Stimulated activated CD4-positive, alpha-beta T cell treated with anti-CD3 and anti-CD28 coated beads, Interleukin-2, amount 100 ng/mL, for 48 hours (primary cell): ENCODE measurements at places on chromosomes 7 and 10.
A peak's percentile ranks its signal among the peaks of the same experiment; 100 is the strongest.

DNA sequence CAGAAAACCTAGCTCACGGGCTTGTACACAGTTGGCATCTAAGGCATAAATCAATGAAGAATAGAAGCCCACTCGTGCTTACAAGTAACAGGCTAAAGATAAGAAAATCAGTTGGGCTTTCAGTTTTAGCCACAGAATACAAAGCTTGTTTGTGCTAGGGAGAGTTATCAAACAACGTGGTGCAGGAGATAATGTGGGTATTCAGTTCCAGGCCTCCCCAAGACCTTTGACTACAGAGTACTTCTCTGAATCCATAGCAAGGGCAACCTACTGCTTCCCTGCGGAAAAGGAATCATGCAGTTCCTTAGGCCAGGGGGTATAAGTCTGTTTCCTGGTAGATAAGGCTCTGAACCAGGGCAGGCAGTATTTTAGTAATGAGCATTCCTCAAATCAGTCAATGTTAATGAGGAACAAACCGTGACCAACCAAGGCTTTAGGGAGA lies 219.5 kb upstream of the CSTF2T start:
- no peak for DNase-seq

DNA sequence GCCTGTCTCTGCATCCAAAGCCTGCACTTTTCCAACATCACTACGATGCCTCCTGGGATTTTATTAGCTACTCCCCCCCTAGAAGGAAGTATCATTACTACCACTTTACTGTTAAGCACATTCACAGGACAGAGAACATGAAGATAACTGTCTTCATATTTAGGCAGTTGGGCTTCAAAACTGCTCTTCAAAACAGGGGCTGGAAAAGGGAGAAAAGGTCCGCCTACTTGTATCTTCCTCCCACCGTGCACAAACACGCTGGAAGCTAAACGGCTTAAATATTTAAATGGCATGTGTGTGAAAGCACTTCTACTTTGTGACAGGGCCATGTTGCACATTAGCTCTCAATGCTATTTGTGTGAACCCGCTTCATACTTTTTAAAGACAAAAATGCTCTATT lies 999 bp downstream of the ITIH5 start:
- no peak for DNase-seq

GRCh38 chr10:62512732-62513475 lies 138.7 kb downstream of the ZNF365 start:
- no peak for DNase-seq

DNA sequence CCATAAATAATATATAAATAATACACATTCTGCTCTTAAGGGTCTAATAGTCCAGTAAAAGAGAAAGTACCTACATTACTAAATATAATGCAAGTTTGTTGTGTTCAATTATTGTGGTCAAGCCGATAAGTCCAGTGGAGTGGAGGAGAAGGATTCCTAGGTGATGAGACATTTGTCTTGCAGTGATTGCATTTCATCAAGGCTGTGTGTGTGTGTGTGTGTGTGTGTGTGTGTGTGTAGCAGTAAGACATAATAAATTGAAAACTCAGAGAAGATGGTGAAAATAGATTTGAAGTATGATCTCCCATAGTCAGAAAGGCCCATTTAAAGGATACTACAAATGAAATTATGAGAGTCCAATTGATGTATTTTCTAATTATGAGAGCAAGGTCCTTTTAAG lies 192.5 kb upstream of the SEMA3C start:
- no peak for DNase-seq

GRCh38 chr10:44067432-44067831 lies 317.5 kb downstream of the CXCL12 start:
- DNase-seq: no peak

DNA sequence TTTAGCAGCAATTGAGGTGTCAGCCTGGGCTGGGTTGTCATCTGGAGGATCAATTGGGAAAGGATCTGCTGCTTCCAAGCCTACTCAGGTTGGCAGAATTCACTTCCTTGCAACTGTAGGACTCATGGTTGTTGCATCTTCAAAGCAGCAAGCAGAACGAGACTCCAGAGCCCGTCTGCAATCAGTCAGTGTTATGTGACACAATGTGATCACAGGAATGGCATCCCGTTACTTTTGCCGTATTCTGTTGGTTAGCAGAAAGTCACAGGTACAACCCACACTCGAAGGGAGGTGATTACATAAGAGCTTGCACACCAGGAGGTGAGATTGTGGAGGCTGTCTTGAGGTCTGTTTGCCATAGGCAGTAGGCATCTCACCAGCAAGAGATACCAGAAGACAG lies 15.4 kb upstream of the LYZL1 start:
- DNase-seq: no peak

DNA sequence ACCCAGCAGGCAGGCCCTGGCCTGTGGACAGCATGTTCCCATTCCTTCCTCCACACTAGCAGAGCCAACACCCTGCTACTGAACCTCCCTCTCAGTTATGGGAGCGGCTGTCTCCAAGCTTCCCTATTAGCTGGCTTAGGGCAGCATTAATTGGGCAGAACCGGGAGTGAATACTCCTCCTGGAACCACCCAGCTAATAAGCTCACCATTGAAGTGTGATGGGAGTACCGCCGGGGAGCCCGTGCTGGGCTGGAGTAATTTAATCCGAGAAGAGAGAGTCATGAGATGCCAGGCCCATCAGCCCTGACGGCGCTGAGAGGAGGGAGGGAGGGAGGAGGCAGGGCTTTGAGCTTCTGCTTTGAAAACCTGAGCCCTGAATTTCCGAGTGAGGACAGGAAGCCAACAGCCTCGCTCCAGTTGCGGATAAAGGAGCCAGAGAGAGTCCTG lies 31.8 kb upstream of the ELFN1 start:
- DNase-seq: no peak

DNA sequence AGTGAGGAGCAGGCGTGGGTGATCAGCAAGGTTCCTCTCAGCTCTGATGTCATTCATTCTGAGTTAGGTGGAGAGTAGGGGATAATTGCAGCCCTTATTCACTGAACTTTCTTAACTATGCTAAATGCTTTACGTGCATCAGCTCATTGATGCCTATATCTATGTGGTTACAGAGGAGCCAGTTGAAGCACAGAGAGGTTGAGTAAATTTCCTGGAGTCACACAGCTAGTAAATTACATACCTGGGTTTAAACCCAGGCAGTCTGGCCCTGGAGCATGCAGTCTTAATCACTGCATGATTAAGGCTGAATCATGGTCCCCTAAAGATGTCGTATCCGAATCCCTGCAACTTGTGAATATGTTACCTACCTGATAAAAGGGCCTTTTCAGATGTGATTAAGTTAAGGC lies 99.6 kb downstream of the GRK5 start:
- DNase-seq: no peak

GRCh38 chr7:22782616-22783232 lies 39.9 kb downstream of the TOMM7 start:
- peak; percentile 75 for DNase-seq

- no peak for DNase-seq
These were observed 245.1 kb downstream of the CHCHD3 start for GRCh38 chr7:132836746-132837145.

- DNase-seq: no peak
These were observed 825 bp downstream of the MRPL32 start for GRCh38 chr7:42932811-42933591.

- DNase-seq: no peak
These were observed 427.4 kb downstream of the SH2D4B start for GRCh38 chr10:80964955-80965614.

DNA sequence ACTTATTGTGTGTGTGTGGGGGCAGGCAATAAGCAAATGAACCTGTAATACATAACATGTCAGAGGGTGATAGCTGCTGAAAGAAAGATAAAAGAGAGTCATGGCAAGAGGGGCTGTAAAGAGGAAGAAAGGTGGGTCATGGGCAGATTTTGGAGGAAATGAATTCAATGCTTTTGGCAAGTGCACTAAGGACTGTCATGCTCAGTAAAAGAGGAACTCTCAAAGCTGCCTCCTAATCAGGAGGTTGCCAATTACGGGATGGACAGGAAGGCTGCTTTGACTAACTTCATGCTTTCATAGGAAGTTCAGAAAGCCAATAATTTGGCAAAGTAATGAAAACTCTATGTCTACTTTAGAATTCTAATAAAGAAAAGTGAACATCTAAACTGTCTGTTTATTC lies 401.2 kb downstream of the SH2D4B start:
- no peak for DNase-seq

- DNase-seq: no peak
These were observed 427.4 kb downstream of the SORCS3 start for GRCh38 chr10:105068497-105068896.

- peak; percentile 36 for DNase-seq
These were observed 128.2 kb downstream of the UBE2H start for GRCh38 chr7:129824291-129825208.
